ENCODE measurements at places on chromosomes 6 and 20. TPM values are rescaled to one million over a fixed set of nuclear protein-coding genes. Genes with fewer than 3 reads are reported as not detected.

DNA sequence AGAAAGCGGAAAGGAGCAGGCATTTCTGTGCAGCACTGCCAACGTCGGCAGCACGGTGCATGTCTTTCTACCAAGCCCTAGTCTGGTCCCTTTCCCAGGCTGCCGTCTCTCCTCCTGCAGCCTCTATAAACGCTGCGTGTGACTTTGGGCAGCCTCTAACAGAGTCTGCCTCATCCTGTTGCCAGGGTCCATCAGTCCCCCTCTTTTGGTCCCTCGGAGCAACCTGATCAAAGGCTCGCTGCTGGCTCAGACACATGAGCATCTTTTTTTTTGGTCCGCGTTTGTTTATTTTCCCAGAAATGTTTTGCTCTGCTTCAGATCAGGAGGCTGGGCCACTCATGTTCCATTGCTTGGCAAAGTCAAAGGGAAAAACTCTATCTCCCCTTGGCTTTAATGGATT, 166.8 kb upstream of the CST7 start:
- H3K4me1 ChIP-seq: no peaks in the 10 kb centered on the region
- H3K27ac ChIP-seq: no peak overlapping the region
- H3K27me3 ChIP-seq: no peaks in the 10 kb centered on the region
- H3K36me3 ChIP-seq: no peaks in the 10 kb centered on the region

DNA sequence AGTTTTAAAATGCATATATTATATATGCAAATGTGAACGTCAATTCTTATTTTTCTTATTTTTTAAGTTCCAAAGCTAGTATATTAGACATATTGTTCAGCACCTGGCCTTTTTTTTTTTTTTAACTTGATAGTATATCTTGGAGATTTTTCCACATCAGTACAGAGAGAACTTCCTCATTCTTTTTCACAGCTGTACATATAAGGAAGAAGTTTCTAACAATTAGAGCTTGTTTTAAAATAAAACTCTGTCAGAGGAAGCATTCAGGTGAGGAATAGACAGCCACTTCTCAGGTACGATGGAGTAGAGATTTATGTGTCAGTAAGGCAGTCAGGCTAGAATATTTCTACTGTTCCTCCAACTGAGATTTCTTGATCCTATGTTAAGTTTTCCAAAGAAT, 233.1 kb upstream of the SUPT3H start:
- no peaks in the 10 kb centered on the region for H3K36me3 ChIP-seq
- DNase-seq: no peak
- H3K27ac ChIP-seq: no peak overlapping the region
- H3K4me3 ChIP-seq: no peak overlapping the region
- no peaks in the 10 kb centered on the region for H3K4me1 ChIP-seq

GRCh38 chr6:45715508-45715803, 300.2 kb downstream of the CLIC5 start:
- H3K4me1 ChIP-seq: no peaks in the 10 kb centered on the region
- H3K27me3 ChIP-seq: no peaks in the 10 kb centered on the region
- no peak overlapping the region for H3K4me3 ChIP-seq
- H3K27ac ChIP-seq: no peak overlapping the region

GRCh38 chr20:17665756-17666155, 16.3 kb downstream of the RRBP1 start:
- H3K27ac ChIP-seq: no peak overlapping the region
- no peak for DNase-seq
- no peak overlapping the region for H3K4me3 ChIP-seq
- H3K27me3 ChIP-seq: no peaks in the 10 kb centered on the region
- peaks cover 2% of the 10 kb centered on the region for H3K4me1 ChIP-seq
- peaks cover 8% of the 10 kb centered on the region for H3K36me3 ChIP-seq

DNA sequence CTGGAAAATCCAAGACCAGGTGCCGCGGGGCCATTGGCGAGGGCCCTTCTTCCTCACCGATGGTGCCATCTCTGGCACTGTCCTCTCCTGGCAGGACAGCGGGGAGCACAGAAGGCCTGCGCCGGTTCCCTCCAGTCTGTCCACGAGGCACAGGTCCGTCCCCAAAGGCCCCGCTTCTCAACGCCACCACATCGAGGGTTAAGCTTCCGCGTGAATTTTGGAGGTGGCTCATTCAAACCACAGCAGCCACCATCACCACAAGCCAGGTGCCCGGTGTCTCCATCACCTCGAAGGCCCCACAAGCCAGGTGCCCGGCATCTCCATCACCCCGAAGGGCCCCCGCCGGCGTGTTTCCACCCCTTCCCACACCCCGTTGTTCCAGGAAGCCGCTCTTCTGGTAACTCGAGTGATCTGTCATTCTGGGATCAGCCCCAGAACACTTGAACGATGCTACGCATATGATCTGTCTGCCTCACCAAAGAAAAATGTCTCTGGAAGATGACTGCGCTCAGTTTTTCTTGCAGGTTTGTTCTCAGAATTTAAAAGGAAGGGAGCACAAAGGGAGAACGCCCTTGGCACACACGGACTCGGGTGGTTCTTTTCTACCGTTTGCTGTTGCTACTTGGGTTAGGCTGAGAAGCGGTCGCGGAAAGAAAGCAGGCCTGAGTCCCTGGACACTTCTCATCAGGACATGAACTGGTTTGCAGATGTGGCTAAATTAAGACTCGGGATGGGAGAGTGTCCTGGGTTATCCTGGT, 9.9 kb upstream of the KIF25 start:
- no peak overlapping the region for H3K27ac ChIP-seq
- no peak overlapping the region for H3K4me3 ChIP-seq
- no peaks in the 10 kb centered on the region for H3K4me1 ChIP-seq
- no peaks in the 10 kb centered on the region for H3K27me3 ChIP-seq
- no peak for DNase-seq

GRCh38 chr20:55140631-55141030, 665.2 kb downstream of the DOK5 start:
- no peak overlapping the region for H3K27ac ChIP-seq
- no peak overlapping the region for H3K4me3 ChIP-seq
- no peaks in the 10 kb centered on the region for H3K27me3 ChIP-seq
- DNase-seq: no peak

DNA sequence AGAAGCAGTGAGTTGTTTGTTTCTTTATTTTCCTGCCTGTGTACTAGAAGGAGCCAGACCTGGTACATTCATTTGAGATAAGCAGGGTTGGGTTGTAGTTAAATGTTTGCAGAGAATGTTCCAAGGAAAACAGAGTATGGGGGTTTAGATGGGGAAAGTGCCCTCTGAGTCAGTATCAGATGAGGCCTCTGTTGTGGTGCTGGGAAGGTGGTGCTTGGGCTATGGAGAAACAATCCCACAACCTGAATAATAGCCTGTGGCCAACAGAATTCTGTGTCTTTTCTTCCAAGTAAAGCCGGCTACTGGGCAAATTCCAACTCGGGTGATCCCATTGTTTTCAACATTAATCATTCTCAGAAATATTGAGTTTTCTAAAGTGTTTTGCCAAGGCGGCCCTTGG, 109.3 kb downstream of the RNF144B start:
- H3K27me3 ChIP-seq: no peaks in the 10 kb centered on the region
- no peaks in the 10 kb centered on the region for H3K36me3 ChIP-seq

DNA sequence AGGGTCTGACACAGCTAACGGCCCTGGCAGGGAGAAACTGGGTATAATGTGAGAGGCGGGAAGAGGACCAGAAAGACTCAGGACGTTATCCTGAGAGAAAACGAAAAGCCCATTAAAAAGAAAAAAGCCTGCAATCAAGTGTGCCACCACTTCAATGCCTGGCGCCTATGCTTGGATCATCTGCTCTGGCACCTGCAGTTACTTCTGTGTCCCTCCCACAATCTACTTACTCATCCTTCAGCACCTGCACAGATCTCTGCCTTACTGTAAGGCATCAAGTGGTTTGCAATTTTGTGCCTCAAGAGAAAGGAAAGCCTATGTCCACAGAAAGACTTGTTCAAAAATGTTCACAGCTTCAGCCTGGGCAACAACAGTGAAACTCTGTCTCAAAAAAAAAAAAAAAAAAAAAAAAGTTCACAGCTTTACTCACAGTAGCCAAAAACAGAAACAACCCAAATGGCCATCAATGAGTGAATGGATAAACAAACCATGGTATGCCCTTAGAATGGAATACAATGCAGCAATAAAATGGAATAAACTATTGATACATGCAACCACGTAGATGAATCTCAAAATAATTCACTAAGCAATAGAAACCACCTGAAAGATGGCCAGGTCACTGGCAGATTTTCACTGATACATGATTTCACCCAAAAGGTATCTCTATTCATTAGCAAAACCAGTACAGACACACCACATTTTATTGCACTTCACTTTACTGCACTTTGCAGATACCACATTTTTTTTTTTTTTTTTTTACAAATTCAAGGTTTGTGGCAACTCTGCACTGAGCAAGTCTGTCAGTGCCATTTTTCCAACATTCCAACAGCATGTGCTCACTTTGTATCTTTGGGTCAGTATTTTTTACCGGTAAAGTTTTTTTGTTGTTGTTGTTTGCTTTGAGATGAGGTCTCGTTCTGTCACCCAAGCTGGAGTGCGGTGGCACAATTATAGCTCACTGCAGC, 48.6 kb downstream of the ABHD12 start:
- H3K27ac ChIP-seq: no peak overlapping the region
- H3K4me3 ChIP-seq: no peak overlapping the region
- peaks cover 3% of the 10 kb centered on the region for H3K4me1 ChIP-seq
- peaks cover 13% of the 10 kb centered on the region for H3K36me3 ChIP-seq
- H3K27me3 ChIP-seq: no peaks in the 10 kb centered on the region
- DNase-seq: no peak

- H3K27me3 ChIP-seq: no peaks in the 10 kb centered on the region
- H3K4me3 ChIP-seq: no peak overlapping the region
- H3K36me3 ChIP-seq: peaks cover 9% of the 10 kb centered on the region
- no peaks in the 10 kb centered on the region for H3K4me1 ChIP-seq
- no peak for DNase-seq
- no peak overlapping the region for H3K27ac ChIP-seq
These were observed 621.0 kb upstream of the NRSN1 start for GRCh38 chr6:23505026-23505425.

DNA sequence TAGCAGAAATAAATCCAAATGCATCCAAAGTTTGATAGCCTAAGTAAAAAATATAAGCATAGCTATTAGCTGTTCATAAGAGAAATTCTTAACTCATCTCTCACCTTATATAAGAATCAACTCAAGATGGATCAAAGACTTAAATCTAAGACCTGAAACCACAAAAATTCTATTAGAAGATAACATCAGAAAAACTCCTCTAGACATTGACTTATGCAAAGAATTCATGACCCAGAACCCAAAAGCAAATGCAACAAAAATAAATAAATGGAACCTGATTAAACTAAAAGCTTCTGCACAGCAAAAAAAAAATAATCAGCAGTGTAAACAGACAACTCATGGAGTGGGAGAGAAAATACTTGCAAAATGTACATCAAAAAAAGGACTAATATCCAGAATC, 184.3 kb downstream of the TFAP2A start:
- H3K4me1 ChIP-seq: no peaks in the 10 kb centered on the region
- no peaks in the 10 kb centered on the region for H3K27me3 ChIP-seq
- no peak for DNase-seq
- H3K36me3 ChIP-seq: no peaks in the 10 kb centered on the region
- no peak overlapping the region for H3K4me3 ChIP-seq

DNA sequence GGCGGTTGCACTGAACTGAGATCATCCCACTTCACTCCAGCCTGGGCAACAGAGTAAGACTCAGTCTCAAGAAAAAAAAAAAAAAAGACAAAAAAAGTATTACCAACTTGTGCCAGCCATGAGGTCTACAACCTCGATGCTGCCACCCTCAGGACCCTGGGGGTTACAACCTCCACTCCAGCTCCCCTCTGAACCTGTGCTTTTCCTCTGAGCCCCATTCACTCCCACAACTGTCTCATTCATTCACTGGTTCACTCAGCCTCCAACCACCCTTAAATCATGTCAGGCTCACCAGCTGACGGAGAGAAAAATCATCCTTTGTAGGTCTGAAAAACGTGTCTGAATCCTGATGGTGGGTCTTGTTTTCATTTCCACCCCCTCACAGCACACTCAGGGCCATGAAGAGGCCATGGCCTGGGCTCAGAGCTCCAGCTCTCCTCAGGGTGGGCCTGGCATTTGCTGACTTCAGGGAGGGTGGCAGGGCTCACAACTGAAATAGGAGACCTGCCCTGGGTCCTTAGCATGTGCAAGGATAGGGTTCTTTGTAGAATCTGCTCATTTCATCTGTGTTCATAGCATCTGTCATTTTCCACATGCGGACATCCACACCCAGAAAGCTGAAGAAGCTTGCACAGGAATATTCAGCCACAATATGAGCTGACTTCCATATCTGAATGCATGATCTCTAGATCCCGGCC, 1.9 kb upstream of the ULBP1 start:
- H3K27me3 ChIP-seq: peaks cover 46% of the 10 kb centered on the region
- H3K36me3 ChIP-seq: peaks cover 4% of the 10 kb centered on the region
- peak; percentile 64 for DNase-seq

DNA sequence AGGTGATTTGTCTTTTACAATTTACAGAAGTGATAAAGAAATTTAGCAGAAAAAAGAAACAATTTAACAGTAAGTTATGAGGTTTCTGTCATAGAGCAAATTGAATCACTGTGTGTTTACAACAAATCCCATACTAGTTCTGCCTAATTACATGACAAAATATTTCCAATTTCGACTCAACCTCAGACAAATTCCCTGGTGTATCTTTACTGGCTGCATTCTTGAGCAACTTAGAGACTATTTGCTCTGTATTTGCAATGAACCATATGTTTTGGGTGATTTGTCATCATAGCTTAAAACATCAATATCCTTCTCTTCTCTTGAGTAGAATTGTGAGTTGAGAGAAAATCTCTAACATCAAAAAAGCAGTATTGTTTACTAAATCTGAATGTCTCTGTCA, 128.7 kb downstream of the SIM1 start:
- no peak overlapping the region for H3K27ac ChIP-seq
- no peaks in the 10 kb centered on the region for H3K4me1 ChIP-seq
- DNase-seq: no peak
- H3K27me3 ChIP-seq: no peaks in the 10 kb centered on the region
- no peak overlapping the region for H3K4me3 ChIP-seq

- H3K4me1 ChIP-seq: no peaks in the 10 kb centered on the region
- H3K36me3 ChIP-seq: peaks cover 3% of the 10 kb centered on the region
- no peak for DNase-seq
- H3K27ac ChIP-seq: no peak overlapping the region
- H3K27me3 ChIP-seq: no peaks in the 10 kb centered on the region
These were observed 23.1 kb downstream of the PAQR8 start for GRCh38 chr6:52385074-52385473.

DNA sequence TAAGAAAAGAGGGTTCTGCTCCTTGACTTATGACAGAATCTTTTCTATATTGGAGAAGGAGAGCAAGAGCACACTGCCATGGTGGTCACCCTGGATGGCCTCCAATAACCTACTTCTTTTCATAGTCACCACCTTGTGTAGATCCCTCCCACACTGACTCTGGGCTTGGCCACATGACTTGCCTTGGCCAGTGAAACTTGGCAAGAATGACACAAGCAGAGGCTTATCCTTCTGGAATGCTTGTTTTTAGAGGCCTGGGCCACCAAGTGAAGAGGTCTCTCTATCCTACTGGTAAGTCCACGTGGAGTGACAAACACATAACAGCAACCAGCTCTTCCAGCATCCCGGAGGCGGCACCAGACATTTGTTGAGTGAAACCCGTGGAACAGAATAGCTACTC, 349.4 kb upstream of the JARID2 start:
- peaks cover 28% of the 10 kb centered on the region for H3K36me3 ChIP-seq
- H3K4me3 ChIP-seq: no peak overlapping the region
- no peak overlapping the region for H3K27ac ChIP-seq

- H3K4me1 ChIP-seq: no peaks in the 10 kb centered on the region
- peaks cover 4% of the 10 kb centered on the region for H3K36me3 ChIP-seq
- H3K4me3 ChIP-seq: no peak overlapping the region
- no peak for DNase-seq
- H3K27ac ChIP-seq: no peak overlapping the region
- no peaks in the 10 kb centered on the region for H3K27me3 ChIP-seq
These were observed 97.0 kb downstream of the TRERF1 start for GRCh38 chr6:42354702-42355101.

Gene GNRH2
- 1.1 TPM for total RNA-seq

Gene DEF6
- 5.6 TPM for total RNA-seq

Gene RBM39
- total RNA-seq: 335 TPM

Gene C6orf58
- not detected for total RNA-seq

Gene OLIG3
- total RNA-seq: 0.22 TPM

Gene BPI
- total RNA-seq: not detected

Gene CNR1
- 0.55 TPM for total RNA-seq
